Stomach (tissue), 19 donors: ENCODE measurements at places on chromosomes 12 and 14. TPM values are rescaled to one million over a fixed set of nuclear protein-coding genes. Genes with fewer than 3 reads are reported as not detected.
A peak's percentile ranks its signal among the peaks of the same experiment; 100 is the strongest.

Gene ADCY6
- polyA plus RNA-seq, result 18.3 TPM

Gene TMX1
- polyA plus RNA-seq, result 7.4 TPM

Gene FAIM2
- 1.8 TPM for polyA plus RNA-seq

Gene MANSC4
- polyA plus RNA-seq, result not detected

Gene MMP19
- polyA plus RNA-seq, result 2.7 TPM

Gene FOXG1
- polyA plus RNA-seq, result 0.13 TPM

DNA sequence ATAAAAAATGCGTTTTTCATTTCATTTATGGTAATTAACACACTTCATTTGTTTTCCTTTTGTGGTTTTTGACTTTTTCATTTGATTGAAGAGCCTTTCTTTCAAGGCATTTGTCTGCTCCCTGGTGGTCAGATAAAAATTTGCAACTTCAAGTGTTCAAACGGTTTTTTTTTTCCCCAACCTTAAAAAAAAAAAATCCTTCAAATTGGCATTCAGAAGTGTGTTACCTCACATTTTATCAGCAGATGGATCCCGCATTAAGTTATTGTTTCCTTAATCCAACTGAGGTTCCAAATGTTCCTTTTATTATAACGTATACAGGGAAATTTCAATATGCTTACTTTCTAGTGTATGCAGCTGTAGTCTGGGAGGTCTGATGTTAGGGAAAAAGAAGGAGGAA, 47.2 kb downstream of the MYF5 start:
- no peaks in the 10 kb centered on the region for H3K36me3 ChIP-seq
- no peak overlapping the region for H3K27ac ChIP-seq
- DNase-seq, result peak; percentile 64
- H3K4me1 ChIP-seq, result no peaks in the 10 kb centered on the region
- H3K4me3 ChIP-seq, result no peak overlapping the region
- H3K27me3 ChIP-seq, result no peaks in the 10 kb centered on the region

DNA sequence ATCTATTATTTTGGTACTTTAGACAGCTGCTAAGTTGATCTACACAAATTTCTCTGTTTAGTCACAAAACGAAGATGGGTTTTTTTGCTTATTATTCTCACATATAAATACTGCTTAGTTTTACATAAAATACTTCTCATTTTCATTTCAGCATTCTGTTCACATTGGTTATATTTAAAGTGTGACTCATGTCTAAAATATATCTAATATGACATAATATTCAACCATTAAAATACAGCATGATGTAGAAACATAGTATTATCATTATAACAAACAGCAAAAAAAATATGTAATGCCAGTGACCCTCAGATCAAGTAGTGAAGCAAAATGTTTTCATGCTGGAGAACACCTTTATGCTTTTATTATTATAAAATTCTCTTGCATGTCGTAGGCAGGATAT, 63.7 kb downstream of the SH2B3 start:
- no peak for DNase-seq
- H3K27me3 ChIP-seq, result no peaks in the 10 kb centered on the region
- peaks cover 17% of the 10 kb centered on the region for H3K36me3 ChIP-seq
- no peak overlapping the region for H3K4me3 ChIP-seq
- H3K27ac ChIP-seq, result peak overlapping the region; percentile 0
- no peaks in the 10 kb centered on the region for H3K4me1 ChIP-seq

DNA sequence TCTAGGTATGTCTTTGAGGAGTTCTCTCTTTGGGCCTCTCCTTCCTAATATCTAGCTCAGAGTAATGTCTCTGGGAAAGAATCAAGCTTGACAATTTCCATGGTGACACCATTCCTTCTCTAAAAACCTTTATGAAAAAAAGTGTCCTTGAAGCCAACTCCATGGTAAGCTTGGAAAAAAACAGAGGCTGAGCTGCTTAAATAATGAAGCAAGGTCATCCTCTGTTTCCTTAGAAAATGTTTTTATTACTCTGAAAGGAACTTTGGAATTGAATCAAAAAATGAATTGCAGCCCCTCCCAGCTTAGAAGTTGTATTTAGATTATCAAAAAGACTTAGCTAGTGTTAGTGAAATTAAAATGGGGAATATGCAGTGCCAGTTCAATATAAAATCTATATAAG, 166.1 kb upstream of the KITLG start:
- no peak overlapping the region for H3K27ac ChIP-seq
- DNase-seq, result peak; percentile 11
- no peaks in the 10 kb centered on the region for H3K36me3 ChIP-seq
- H3K4me3 ChIP-seq, result no peak overlapping the region
- peaks cover 13% of the 10 kb centered on the region for H3K4me1 ChIP-seq

DNA sequence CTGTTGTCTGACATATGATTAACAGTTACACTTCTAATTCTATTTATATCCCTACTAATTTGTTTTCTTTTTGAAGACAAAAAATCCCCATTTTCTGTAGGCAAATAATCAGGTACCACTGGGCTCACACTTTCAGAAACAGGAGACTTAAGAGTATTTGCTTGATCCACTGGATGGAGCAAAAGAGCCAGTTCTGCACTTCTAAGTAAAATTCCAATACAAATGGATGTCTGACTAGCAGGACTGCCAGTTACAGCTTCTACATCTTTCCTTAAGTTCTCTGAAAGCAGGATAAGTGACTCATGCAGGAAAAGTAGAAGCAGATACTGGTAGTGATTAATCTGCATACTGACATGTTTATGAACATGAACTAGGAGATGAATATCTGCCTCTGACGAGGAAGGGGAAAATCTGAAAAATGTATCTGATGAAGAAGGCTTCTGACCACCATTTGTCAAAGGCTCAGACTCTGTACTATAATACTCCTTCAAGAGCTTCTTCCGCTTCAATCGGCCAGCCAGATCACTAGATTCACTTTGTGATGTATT, 73.8 kb upstream of the ANKS1B start:
- no peak overlapping the region for H3K27ac ChIP-seq
- H3K36me3 ChIP-seq, result peaks cover 72% of the 10 kb centered on the region
- H3K27me3 ChIP-seq, result no peaks in the 10 kb centered on the region
- DNase-seq, result no peak
- no peaks in the 10 kb centered on the region for H3K4me1 ChIP-seq
- H3K4me3 ChIP-seq, result no peak overlapping the region

GRCh38 chr14:45610318-45610717, 357.3 kb upstream of the MIS18BP1 start:
- no peaks in the 10 kb centered on the region for H3K4me1 ChIP-seq
- no peak for DNase-seq
- H3K27ac ChIP-seq, result no peak overlapping the region
- no peaks in the 10 kb centered on the region for H3K27me3 ChIP-seq
- no peak overlapping the region for H3K4me3 ChIP-seq
- H3K36me3 ChIP-seq, result no peaks in the 10 kb centered on the region

GRCh38 chr12:3523728-3524127, 32.7 kb downstream of the PRMT8 start:
- no peak overlapping the region for H3K27ac ChIP-seq
- no peaks in the 10 kb centered on the region for H3K36me3 ChIP-seq
- no peak overlapping the region for H3K4me3 ChIP-seq
- no peak for DNase-seq
- H3K27me3 ChIP-seq, result no peaks in the 10 kb centered on the region

DNA sequence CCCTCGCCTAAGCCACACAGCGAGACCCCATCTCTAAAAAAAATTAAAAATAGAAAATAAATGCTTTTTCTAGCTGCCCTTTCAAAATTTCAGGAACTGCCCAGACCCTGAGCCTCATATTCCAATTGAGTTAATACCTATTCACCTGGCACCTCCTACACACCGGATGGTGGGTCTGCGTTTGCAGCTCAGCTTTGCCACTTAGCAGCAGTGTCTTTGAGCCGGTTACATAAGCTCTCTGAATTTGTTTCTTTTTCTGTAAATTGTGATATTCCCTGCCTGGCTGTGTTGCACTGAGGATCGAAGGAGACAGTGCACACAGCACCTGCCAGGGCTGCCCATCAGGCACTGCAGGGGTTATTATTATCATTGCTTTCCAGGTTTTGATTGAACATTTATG, 125.6 kb downstream of the EML1 start:
- no peaks in the 10 kb centered on the region for H3K27me3 ChIP-seq
- peaks cover 98% of the 10 kb centered on the region for H3K36me3 ChIP-seq
- DNase-seq, result no peak
- no peak overlapping the region for H3K4me3 ChIP-seq

GRCh38 chr12:64998371-64999147, 122.5 kb downstream of the WIF1 start:
- DNase-seq, result peak; percentile 55
- H3K4me1 ChIP-seq, result peaks cover 19% of the 10 kb centered on the region
- H3K27me3 ChIP-seq, result no peaks in the 10 kb centered on the region
- H3K27ac ChIP-seq, result no peak overlapping the region
- H3K36me3 ChIP-seq, result no peaks in the 10 kb centered on the region
- no peak overlapping the region for H3K4me3 ChIP-seq

DNA sequence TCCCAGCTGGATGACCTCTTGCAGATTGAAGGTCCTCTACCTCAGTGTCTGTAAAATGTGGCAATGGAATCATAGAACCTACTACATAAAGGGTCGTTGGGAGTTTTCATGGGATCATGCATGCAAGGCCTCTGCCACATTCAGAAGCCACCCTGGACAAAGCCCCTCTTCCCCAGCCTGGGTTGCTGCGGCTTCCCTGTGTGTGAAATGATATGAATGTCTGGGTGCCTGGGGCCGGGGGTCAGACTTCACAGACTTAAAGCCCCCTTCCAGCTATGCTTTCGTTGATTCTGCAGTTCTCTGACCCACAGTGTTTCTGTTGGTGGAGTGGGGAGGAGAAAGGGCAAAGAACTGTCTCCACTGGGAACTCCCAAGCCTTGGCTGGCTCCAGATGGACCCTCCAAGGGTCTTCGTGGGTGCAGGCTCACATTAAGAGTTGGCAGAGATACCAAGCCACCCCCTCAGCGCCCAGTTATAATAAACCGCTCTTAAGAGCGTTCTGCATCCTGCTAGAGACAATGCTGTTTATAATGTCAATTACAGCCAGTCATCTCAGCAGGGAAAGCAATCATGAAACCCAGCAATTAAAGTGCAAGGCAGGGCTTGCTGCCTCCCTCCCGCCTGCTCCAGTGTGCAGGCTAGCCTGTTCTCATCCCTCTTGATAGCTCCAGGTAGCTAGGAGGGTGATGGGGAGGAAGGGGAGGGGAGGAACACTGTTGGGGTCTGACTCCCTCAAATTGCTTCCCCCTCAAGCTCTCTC, 210.9 kb upstream of the FKBP4 start:
- no peaks in the 10 kb centered on the region for H3K27me3 ChIP-seq
- H3K27ac ChIP-seq, result no peak overlapping the region
- H3K4me3 ChIP-seq, result no peak overlapping the region
- DNase-seq, result no peak
- peaks cover 12% of the 10 kb centered on the region for H3K36me3 ChIP-seq
- peaks cover 22% of the 10 kb centered on the region for H3K4me1 ChIP-seq

DNA sequence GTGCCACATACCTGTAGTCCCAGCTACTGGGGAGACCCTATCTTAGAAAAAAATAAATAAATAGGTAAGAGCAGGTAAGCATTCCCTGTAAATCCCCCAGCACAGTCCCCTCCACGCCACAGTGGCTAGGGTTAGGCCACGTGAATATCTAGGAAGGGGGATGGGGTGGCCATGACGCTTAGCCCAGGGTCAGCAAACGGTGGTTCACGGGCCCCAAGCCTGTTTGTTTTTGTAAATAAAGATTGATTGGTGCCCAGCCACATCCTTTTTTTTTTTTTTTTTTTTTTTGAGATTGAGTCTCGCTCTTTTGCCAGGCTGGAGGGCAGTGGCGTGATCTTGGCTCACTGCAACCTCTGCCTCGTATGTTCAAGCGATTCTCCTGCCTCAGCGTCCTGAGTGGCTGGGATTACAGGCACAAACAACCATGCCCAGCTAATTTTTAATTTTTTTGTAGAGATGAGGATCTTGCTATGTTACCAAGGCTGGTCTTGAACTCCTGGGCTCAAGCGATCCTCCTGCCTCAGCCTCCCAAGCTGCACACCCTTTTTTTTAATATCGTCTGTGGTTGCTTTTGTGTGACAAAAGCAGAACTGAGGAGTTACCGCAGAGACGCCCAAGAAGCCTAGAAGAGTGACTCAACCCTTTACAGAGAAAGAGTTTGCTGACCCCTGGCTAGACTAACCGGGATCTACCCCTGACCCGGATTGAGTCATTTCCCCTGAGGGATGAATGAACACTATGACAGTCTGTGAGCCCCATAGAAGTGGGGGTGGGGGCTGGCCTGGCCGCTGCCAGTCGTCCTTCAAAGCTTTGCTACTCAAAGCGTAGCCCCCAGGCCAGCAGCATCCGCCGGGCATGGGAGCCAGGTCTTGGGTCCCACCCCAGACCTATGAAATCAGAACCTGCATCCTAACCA, 113.7 kb upstream of the NCOR2 start:
- no peaks in the 10 kb centered on the region for H3K36me3 ChIP-seq
- peak overlapping the region; percentile 78 for H3K27ac ChIP-seq
- no peak for DNase-seq
- no peak overlapping the region for H3K4me3 ChIP-seq
- H3K27me3 ChIP-seq, result no peaks in the 10 kb centered on the region
- peaks cover 61% of the 10 kb centered on the region for H3K4me1 ChIP-seq

DNA sequence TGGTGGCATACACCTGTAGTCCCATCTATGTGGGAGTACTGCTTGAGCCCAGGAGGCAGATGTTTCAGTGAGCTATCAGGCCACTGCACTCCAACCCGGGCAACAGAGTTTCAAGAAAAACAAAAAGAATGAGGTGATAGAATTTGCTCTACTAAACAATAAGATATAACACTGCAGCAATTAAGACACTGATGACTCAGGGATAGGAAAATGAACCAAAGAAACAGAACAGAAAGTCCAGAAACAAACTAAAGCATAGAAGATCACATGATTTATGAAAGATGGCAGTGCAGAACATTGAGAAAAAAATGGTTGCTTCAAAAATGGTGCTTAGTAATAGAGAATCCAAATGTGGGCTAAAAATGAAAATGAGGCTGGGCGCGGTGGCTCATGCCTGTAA, 65.2 kb upstream of the AP4S1 start:
- H3K4me3 ChIP-seq, result no peak overlapping the region
- H3K4me1 ChIP-seq, result peaks cover 30% of the 10 kb centered on the region
- peaks cover 21% of the 10 kb centered on the region for H3K36me3 ChIP-seq
- no peak for DNase-seq
- H3K27me3 ChIP-seq, result no peaks in the 10 kb centered on the region

GRCh38 chr12:16300122-16300521, 22.6 kb upstream of the SLC15A5 start:
- no peaks in the 10 kb centered on the region for H3K4me1 ChIP-seq
- H3K27me3 ChIP-seq, result no peaks in the 10 kb centered on the region
- H3K36me3 ChIP-seq, result no peaks in the 10 kb centered on the region
